Lung (tissue), 17 donors: ENCODE measurements at places on chromosomes 5 and 9. TPM values are rescaled to one million over a fixed set of nuclear protein-coding genes. Genes with fewer than 3 reads are reported as not detected.

Gene FSD1L
- 8.7 TPM for total RNA-seq

Gene EIF4E1B
- not detected for total RNA-seq

Gene CARTPT
- total RNA-seq = not detected

Gene TMEFF1
- 0.71 TPM for total RNA-seq

Gene CTXN3
- not detected for total RNA-seq

Gene FBN2
- total RNA-seq = 13.1 TPM

Gene CD72
- 5.2 TPM for total RNA-seq

Gene OTULINL
- 19.7 TPM for total RNA-seq

Gene HRCT1
- total RNA-seq = 14.1 TPM

Gene RNF183
- total RNA-seq = 0.25 TPM

Gene SNAPC4
- total RNA-seq = 12.3 TPM

Gene PROB1
- total RNA-seq = 2.2 TPM

Gene PCDHGA7
- total RNA-seq = 2.9 TPM

GRCh38 chr5:68821056-68821455 is 272.8 kb upstream of the SLC30A5 start:
- no peaks in the 10 kb centered on the region for H3K27me3 ChIP-seq
- H3K4me1 ChIP-seq = peaks cover 7% of the 10 kb centered on the region
- no peak overlapping the region for H3K4me3 ChIP-seq
- no peak for DNase-seq

- DNase-seq = no peak
- H3K4me3 ChIP-seq = no peak overlapping the region
- no peaks in the 10 kb centered on the region for H3K4me1 ChIP-seq
- no peaks in the 10 kb centered on the region for H3K36me3 ChIP-seq
Measured at GRCh38 chr9:116992865-116993264, 305.8 kb downstream of the TRIM32 start.

GRCh38 chr5:81755320-81755719 is 4.4 kb upstream of the SSBP2 start:
- no peaks in the 10 kb centered on the region for H3K4me1 ChIP-seq
- peak; percentile 48 for DNase-seq
- no peaks in the 10 kb centered on the region for H3K27me3 ChIP-seq
- peak overlapping the region; percentile 84 for H3K27ac ChIP-seq

- peak; percentile 74 for DNase-seq
- H3K4me3 ChIP-seq = no peak overlapping the region
- no peaks in the 10 kb centered on the region for H3K27me3 ChIP-seq
- no peak overlapping the region for H3K27ac ChIP-seq
Measured at GRCh38 chr5:159444441-159445082, 114.3 kb upstream of the IL12B start.

DNA sequence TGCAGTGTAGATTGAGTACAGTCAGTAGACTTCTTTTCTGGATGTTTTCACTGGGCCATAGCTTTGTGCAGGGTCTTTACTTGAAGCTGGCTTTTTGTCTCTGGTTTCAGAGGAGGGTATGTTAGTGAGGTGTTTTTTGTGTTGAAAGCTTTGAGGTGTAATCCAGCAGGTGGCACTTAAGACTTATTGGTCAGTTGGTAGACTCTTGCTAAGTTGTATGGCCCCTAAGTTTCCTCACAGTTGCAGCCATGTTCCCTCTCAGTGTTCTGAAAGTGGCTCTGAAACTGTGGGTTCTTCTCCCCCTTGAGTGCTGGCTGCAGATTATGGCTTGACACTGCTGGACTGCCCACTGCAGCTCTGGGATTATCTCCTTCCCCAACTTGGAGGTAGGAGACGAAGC is 55.7 kb upstream of the SLC44A1 start:
- peaks cover 2% of the 10 kb centered on the region for H3K4me1 ChIP-seq
- DNase-seq = no peak
- H3K36me3 ChIP-seq = no peaks in the 10 kb centered on the region
- H3K4me3 ChIP-seq = no peak overlapping the region
- H3K27ac ChIP-seq = no peak overlapping the region

GRCh38 chr5:122705851-122706250 is 69.0 kb upstream of the SNX2 start:
- DNase-seq = no peak
- H3K36me3 ChIP-seq = no peaks in the 10 kb centered on the region
- H3K4me3 ChIP-seq = no peak overlapping the region
- no peaks in the 10 kb centered on the region for H3K4me1 ChIP-seq

DNA sequence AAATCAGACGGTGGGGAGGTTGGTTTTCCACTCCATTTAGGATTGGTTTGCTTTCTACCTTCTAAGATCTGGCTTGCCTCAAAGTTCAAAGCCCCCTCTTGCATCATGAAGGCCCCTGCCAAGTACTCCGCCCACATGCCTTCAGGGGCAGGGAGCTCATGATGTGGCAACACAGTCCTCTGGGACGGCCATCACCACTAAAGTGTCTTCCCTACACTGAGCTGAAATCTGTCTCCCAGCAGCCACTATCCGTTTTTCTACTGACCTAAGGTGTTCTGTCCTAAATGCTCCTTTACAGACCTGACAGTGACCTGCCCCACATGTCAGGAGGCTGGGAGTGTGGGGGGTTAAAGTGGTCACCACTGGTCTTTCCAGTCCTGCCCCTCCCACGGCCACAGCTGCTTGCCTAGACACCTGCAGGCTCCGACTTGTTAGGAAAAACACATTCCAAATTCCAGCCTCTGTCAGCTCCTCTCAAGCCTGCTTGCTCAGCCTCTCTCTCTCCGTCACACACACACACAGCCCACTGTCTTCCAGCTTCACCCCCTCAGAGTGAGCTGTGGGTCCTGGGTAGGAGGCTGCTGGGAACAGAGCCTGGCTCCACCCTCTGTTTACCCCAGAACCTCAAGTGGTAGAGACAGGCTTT is 44.9 kb downstream of the SHB start:
- no peak overlapping the region for H3K27ac ChIP-seq
- H3K27me3 ChIP-seq = no peaks in the 10 kb centered on the region
- peaks cover 74% of the 10 kb centered on the region for H3K4me1 ChIP-seq
- H3K36me3 ChIP-seq = no peaks in the 10 kb centered on the region

DNA sequence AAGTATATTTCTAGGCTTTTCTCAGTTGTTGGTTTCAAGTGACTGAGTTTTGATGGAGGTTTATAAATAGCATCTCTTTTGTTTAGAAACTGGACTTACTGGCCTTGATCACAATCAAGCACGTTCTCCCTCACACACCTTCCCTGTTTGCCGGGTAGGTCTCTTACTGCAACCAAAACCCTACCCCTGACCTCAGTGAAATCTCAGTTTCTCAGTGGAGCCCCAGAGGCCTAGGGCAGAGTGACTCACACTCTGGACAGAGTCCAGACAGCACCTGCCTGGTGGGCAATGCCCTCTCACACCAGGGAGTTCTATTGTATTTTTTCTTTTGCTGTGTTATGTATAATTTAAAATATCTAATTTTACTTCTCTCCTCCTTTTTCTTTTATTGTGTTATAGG is 48.4 kb upstream of the EPB41L4B start:
- H3K4me3 ChIP-seq = no peak overlapping the region
- DNase-seq = no peak
- H3K27me3 ChIP-seq = no peaks in the 10 kb centered on the region
- no peak overlapping the region for H3K27ac ChIP-seq
- no peaks in the 10 kb centered on the region for H3K36me3 ChIP-seq

GRCh38 chr9:34612788-34613390 is 992 bp upstream of the RPP25L start:
- no peak overlapping the region for H3K4me3 ChIP-seq
- peaks cover 8% of the 10 kb centered on the region for H3K4me1 ChIP-seq
- H3K27ac ChIP-seq = no peak overlapping the region
- DNase-seq = peak; percentile 88
- peaks cover 5% of the 10 kb centered on the region for H3K36me3 ChIP-seq

- DNase-seq = peak; percentile 79
- H3K36me3 ChIP-seq = no peaks in the 10 kb centered on the region
- H3K4me1 ChIP-seq = no peaks in the 10 kb centered on the region
- no peaks in the 10 kb centered on the region for H3K27me3 ChIP-seq
- H3K4me3 ChIP-seq = no peak overlapping the region
Measured at GRCh38 chr9:27548055-27548741, 18.6 kb upstream of the MOB3B start.

DNA sequence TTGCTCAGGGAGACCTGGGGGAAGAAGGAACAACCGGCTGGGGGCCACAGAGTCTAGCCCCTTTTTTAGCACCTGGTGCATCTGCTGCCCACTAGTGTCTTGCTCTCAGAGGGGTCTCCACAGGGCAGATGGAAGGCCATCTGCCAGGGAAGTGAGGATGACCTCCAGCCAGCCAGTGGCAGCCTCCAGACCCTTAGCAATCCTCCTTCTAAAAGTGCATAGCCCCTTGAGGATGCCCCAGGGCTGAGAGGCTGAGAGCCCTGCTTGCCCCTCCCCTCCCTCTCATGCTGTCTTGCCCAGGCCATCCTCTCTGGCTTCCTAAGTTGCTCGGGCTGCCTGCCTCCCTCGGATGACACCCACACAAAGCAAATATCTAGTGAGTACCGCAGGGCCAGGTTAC is 81.5 kb upstream of the PANK3 start:
- no peak for DNase-seq
- no peaks in the 10 kb centered on the region for H3K4me1 ChIP-seq
- H3K27me3 ChIP-seq = no peaks in the 10 kb centered on the region
- no peak overlapping the region for H3K4me3 ChIP-seq

- DNase-seq = no peak
- H3K27me3 ChIP-seq = no peaks in the 10 kb centered on the region
- H3K4me1 ChIP-seq = no peaks in the 10 kb centered on the region
- no peak overlapping the region for H3K4me3 ChIP-seq
- no peak overlapping the region for H3K27ac ChIP-seq
Measured at GRCh38 chr9:6566409-6567139, 79.0 kb downstream of the GLDC start.

GRCh38 chr5:102211165-102211564 is 84.9 kb downstream of the SLCO4C1 start:
- H3K4me1 ChIP-seq = no peaks in the 10 kb centered on the region
- no peak for DNase-seq
- no peak overlapping the region for H3K27ac ChIP-seq
- no peak overlapping the region for H3K4me3 ChIP-seq
- H3K36me3 ChIP-seq = no peaks in the 10 kb centered on the region

- no peaks in the 10 kb centered on the region for H3K27me3 ChIP-seq
- DNase-seq = no peak
- no peak overlapping the region for H3K4me3 ChIP-seq
- H3K4me1 ChIP-seq = no peaks in the 10 kb centered on the region
- H3K36me3 ChIP-seq = no peaks in the 10 kb centered on the region
- no peak overlapping the region for H3K27ac ChIP-seq
Measured at GRCh38 chr9:78792745-78793144, 495.8 kb downstream of the PSAT1 start.

DNA sequence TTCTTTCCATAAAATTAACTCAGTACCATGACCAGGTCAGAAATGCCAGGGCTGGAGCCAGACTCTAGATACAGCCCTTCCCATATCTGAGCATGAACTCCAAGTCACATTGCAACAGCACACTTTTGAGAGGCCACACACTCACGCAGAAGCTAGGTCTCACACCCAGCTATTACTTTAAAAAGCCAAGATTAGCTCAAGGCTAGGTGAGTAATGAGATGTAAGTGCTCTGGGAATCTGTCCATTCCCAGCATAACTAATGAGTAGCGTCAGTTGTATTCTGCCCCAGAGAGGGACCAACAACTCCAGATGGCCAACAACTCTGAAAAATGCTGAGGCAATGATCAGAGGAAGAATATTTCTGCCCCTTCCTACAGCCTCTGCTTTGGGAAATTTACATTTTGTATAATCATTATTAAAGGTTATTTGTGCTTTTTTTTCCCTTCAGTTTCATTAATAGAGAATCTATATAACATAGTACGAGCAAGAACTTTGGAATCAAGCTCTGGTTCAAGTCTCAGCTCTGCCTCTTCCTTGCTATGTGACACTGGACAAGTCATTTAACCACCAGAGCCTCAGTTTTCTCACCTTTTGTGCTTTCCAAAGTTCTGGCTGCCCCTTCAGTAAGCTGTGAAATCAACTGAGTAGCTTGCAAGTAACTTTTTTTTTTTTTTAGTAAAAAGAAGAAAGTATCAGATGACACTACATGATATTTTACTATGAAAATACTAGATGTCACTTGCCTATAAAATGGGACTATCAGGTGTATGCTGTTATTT is 118.3 kb downstream of the NR6A1 start:
- H3K27me3 ChIP-seq = no peaks in the 10 kb centered on the region
- DNase-seq = no peak
- H3K27ac ChIP-seq = peak overlapping the region; percentile 71
- peaks cover 7% of the 10 kb centered on the region for H3K4me1 ChIP-seq
- H3K4me3 ChIP-seq = no peak overlapping the region
- H3K36me3 ChIP-seq = no peaks in the 10 kb centered on the region

GRCh38 chr5:368183-369084 is 46.9 kb downstream of the AHRR start:
- H3K4me3 ChIP-seq = no peak overlapping the region
- peak; percentile 61 for DNase-seq
- no peaks in the 10 kb centered on the region for H3K27me3 ChIP-seq

- H3K4me3 ChIP-seq = no peak overlapping the region
- H3K36me3 ChIP-seq = no peaks in the 10 kb centered on the region
- peaks cover 2% of the 10 kb centered on the region for H3K27me3 ChIP-seq
Measured at GRCh38 chr9:38332625-38333024, 59.9 kb upstream of the ALDH1B1 start.

DNA sequence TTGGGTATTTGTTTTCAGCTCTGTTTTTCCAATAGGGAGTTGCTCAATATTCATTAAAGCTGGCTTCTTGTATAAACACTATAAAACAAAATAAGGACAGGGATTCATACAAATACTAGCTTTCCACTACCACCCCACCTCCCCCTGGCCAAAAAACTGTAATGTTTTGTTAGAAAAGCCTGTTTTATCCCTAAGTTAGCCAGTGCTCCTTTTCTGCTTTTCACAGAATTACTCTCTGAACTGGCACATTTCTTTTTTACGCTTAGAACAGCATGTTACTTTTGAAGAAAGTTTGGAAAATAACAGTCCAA is 147.4 kb upstream of the DMRT1 start:
- H3K4me3 ChIP-seq = no peak overlapping the region
- DNase-seq = no peak
- no peaks in the 10 kb centered on the region for H3K27me3 ChIP-seq
- peak overlapping the region; percentile 94 for H3K27ac ChIP-seq
- peaks cover 28% of the 10 kb centered on the region for H3K4me1 ChIP-seq

GRCh38 chr9:17330097-17330496 is 195.3 kb downstream of the CNTLN start:
- H3K27ac ChIP-seq = no peak overlapping the region
- no peak for DNase-seq
- H3K4me3 ChIP-seq = no peak overlapping the region
- no peaks in the 10 kb centered on the region for H3K36me3 ChIP-seq

- no peak overlapping the region for H3K4me3 ChIP-seq
- no peaks in the 10 kb centered on the region for H3K27me3 ChIP-seq
- no peak for DNase-seq
- no peaks in the 10 kb centered on the region for H3K36me3 ChIP-seq
- H3K4me1 ChIP-seq = no peaks in the 10 kb centered on the region
- H3K27ac ChIP-seq = no peak overlapping the region
Measured at GRCh38 chr9:111854799-111855198, 41.8 kb upstream of the UGCG start.

- no peak overlapping the region for H3K4me3 ChIP-seq
- H3K36me3 ChIP-seq = no peaks in the 10 kb centered on the region
- H3K27me3 ChIP-seq = no peaks in the 10 kb centered on the region
- no peak overlapping the region for H3K27ac ChIP-seq
Measured at GRCh38 chr5:132110930-132111329, 37.3 kb downstream of the CSF2 start.
